Stimulated activated CD8-positive, alpha-beta memory T cell treated with anti-CD3 and anti-CD28 coated beads, Interleukin-4, amount 100 ng/mL, for 4 hours (primary cell): ENCODE measurements at places on chromosomes 4 and X.

GRCh38 chr4:129095811-129096454 lies at the start of gene C4orf33:
C4orf33 (plus strand) TSS chr4:129096152; CDS start chr4:129102611, 6,459 bp downstream.
- peak; percentile 52 for DNase-seq

- DNase-seq, result no peak
These were observed 5.0 kb downstream of the NAF1 start for GRCh38 chr4:163161536-163162205.

DNA sequence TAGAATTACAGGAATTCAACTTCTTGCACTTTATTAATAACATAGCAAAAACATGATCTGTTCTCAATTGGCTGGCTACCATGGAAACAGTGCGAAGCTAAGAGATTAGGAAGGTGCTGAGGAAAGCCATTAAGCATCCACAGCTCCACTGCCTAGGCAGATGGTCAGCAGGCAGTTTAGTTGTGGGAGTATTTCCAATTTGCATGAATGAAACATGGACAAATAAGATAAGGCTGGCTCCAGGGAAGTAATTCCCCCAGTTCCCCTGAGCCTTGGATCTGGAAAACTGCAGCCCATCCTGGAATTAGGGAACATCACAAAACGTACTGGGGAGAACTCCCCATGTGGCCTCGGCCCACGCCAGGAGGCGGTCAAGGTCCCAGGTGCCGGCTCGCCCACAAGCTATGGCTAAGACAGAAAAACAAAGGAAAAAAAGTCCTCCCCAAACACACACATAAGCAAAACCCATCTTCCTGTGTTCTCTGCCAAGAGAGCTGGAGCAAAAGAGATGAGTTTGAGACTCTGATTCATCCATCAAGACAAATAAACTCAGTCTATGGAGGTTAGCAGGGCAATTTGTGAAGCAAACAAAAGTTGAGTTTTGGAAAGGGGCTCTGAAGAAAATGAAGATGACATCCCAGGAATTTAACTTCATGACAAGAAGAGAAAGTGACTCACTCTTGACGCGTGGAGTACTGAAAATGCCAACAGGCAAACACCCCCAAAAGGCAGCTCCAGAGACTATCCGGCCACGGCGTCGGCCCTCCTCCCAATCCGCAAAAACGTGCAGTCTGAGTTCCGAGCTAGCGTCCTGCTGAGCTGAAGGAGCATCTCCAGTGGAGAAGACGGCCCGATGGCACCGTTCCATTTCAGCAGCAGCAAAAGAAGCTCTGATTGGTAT lies 45.1 kb downstream of the IGFBP7 start:
- no peak for DNase-seq

DNA sequence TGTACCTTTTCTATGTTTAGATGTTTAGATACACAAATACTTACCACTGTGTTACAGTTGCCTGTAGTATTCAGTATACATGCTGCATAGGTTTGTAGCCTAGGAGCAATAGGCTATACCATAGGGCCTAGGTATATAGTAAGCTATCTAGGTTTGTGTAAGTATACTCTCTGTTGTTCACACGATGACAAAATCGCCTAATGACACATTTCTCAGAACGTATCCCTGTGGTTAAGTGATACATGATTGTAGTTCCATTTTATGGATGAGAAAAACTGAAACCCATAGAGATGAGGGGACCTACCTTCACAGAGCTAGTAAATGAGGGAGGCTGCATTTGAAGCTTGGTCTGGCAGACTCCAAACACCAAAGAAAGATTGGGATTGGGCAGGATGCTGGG lies 79.4 kb upstream of the EFNB1 start:
- no peak for DNase-seq

- DNase-seq, result no peak
These were observed 22.2 kb upstream of the HSPA4L start for GRCh38 chr4:127759893-127760292.

GRCh38 chr4:141565379-141566089 lies 70.8 kb upstream of the IL15 start:
- DNase-seq, result no peak

DNA sequence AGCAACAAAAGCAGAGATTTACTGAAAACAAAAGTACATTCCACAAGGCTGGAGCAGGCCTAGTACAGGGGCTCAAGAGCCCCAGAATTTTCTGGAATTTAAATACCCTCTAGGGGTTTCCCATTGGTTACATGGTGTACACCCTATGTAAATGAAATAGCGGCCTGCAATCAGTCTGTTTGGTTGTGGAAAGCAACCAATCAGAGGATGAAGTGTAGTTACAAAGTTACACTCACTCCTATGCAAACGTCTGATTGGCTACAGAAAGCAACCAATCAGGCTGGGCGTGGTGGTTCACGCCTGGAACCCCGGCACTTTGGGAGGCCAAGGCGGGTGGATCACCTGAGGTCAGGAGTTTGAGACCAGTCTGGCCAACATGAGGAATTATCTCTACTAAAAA lies 13.8 kb upstream of the TXLNG start:
- DNase-seq, result no peak

GRCh38 chrX:106897259-106897658 lies 5.9 kb downstream of the RIPPLY1 start:
- no peak for DNase-seq

GRCh38 chrX:34656467-34656841 lies 631 bp downstream of the TMEM47 start:
- DNase-seq, result no peak

- DNase-seq, result no peak
These were observed 72.6 kb downstream of the GATB start for GRCh38 chr4:151688003-151688784.
